ENCODE measurements at places on chromosomes 16 and 17.

DNA sequence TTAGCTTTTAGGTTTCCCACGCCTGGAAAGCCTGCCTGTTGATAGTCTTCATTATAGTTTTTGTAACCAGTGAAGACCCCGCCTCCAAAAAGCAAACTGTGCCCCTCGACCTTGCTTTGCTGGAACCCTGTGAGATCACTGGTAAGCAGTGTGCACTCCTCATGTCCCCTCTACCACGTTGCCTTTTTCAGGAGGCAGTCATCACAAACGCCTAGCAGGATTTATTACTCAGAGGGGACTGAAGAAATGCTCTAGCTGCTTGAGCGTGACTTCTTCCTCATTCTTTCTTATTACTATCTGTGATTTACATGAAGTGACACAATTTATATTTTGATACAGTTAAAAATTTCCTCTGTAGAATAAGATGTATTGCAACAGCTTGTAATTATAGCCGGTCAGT lies 6.5 kb upstream of the KRTAP3-1 start:
- DNase-seq: no peak

- DNase-seq: no peak
Measured at GRCh38 chr16:85107083-85107482, 5.2 kb downstream of the CIBAR2 start.

- DNase-seq: no peak
Measured at GRCh38 chr17:41420134-41420533, 4.3 kb downstream of the KRT37 start.

DNA sequence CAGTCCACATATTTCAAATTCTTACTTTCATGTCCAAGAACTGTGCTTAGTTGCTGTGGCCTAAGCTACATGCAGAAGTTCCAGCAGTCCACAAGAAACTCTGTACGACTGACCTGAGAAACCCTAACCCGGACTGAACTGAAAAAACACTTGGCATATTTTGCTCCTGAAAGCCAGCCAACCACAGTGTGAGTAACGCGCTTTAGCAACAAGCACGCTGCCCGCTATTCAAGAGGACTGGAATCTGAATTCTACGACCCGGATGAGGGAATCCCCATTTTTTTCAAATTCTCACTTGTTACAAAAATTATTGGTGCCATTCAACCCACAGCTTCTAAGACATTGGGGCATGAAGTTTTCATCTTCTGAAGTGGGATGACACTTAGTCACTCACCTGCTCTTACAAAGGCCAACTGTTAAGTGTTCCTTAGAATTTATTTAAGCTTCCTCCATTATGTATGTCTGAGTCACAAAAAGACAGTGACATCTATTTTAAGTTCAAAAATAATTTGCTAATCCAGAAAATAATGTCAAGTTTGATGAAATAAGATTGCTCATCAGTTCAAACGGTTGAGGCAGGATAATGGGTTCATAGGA lies 78.7 kb downstream of the CDYL2 start:
- no peak for DNase-seq

DNA sequence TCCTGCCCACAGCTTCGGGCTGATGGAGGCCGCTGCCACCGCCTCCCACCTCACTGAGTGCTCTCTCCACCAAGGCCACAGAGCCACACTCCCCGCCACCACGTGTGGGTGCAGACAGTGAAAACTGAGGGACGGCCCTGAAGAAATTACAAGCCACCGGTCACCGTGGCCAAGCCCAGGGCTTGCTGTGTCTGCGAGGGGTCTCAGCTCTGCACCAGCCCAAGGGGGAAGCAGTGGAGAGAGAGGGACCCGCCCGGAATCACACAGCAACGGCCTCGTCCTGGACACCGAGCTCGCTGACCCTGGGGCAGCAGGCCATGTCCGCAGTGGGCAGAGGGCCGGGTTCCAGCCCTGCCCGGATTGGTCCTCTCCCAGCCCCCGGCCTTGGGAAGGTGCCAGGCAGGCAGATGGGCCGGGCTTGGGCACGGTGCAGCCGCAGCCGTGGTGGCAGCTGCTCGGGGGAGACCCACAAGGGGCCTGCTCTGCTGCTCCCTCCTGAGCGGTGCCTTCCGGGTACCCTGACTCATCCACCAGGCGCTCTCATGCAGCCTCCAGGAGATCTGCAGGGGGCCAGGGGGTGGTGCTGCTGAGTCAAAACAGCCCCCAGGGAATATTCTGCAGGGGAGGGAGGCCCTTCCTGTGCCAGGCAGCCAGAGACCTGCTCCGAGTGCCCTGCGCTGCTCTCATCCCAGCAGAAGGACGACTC lies 52.0 kb downstream of the CBFA2T3 start:
- no peak for DNase-seq

- no peak for DNase-seq
Measured at GRCh38 chr17:14270508-14270907, 30.4 kb upstream of the HS3ST3B1 start.

DNA sequence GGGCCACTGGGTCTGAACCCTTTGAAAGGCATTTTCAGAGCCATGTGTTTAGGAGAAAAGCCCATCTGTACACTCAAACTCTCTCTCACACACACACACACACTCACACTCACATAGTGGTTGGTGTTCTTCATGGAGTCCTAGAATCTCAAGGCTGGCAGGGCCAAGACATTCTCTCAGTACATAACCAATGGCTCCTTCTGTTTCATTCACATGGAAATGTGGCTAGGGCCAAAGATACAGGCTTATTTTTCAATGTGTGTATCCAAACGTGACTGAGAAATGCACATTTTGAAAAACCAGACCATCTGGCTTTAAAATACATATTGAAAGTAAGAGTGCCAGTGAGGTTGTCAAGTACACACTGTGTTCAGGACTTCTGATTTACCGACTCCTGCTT lies 59.0 kb upstream of the SALL1 start:
- DNase-seq: no peak

DNA sequence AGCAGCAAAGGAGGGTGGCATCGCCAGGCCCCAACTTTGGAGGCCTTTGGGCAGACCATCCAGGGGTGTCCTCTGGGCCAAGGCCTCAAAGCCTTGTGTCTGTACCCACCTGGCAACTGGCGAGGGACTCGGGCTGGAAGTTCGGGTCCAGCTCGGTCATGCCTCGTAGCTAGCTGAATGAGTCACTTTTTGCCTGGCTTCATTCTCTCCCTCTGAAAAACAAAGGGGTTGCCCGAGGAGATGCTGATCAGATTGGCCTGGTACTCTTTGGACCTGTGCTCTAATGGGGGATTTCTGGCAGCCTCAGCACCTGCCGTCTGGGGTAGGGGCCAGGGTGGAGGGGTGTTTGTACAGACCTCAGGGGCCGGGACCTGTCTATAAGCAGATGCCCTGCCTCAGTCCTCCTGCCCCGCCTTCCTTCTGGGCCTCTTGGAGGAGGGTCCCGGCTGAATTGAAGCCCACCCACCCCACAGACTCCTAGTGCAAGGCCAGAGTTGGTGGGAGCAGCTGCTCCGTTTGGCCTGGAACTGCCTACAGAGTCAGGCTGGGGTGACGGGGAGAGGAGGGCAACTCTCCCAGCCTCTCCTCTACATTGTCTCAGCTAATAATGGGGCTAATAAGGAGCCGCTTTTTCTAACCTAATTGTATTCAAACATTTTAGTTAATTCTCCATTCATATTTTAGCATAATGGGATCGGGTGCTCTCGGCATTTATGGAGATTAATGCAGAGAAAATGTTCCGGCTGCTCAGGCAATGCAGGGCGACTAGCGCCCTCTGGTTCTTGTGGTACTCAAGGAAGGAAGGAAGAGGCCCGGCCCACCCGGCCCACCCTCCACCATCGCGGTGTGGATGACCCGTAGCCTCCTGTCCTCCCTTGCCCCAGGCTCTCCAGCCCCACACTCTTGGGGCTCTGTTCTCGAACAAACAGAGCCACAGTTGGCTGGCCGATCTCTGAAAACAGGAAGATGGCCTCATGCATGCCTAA lies 21.4 kb upstream of the ABCC3 start:
- DNase-seq: no peak

- DNase-seq: no peak
Measured at GRCh38 chr17:7439462-7440112, at the start of gene FGF11. Gene FGF11 (plus strand): TSS chr17:7439512. CDS start chr17:7439621, 109 bp downstream.

DNA sequence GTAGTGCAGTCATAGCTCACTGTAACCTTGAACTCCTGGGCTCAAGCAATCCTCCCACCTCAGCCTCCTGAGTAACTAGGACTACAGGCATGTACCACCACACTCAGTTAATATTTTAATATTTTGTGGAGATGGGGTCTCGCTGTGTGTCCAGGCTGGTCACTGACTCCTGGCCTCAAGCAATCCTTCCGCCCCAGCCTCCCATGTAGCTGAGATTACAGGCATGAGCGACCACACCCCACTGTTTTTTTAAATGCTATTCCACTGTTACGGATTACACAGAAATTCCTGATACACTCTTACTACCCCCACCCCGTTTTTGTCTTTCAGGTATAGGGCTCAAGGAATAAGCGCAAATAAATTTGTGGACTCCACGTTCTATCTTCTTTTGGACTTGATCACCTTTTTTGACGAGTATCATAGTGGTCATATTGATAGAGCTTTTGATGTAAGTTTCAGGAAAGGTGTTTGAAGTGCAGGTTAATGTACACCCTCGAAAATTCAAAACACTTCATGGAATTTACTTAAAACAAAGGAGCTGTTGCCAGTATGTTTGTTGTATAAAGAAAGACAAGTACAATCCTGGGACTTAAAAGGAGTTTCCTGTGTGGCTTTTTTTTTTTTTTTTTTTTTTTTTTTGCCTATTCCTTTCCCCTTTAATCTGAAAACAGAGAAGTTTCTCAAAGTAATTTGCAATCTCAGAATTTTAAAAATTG lies 26.2 kb upstream of the SLC12A3 start:
- no peak for DNase-seq

- peak; percentile 49 for DNase-seq
Measured at GRCh38 chr17:45149037-45149668, 878 bp downstream of the HEXIM1 start.

DNA sequence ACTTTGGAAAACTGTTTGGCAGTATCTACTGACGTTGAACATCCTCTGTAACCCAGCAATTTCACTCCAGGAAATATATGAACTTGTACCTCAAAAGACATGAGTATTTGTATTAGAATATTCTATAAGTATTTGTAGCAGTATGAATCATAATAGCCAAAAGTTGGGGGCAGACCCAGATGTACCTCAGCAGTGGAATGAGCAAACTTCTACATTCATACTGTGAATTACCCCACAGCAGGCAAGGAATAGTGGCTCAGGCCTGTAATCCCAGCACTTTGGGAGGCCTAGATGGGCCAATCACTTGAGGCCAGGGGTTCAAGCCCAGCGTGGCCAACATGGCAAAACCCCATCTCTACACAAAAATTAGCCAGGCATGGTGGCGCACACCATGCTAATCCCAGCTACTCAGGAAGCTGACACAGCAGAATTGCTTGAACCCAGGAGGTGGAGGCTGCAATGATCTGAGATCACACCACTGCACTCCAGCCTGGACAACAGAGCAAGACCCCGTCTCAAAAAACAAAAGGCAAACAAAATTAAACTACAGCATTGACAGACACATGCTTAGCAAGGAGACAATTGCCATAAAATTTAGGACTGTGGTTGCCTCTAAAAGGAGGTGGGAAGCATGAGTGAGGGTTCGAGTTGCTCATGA lies 11.2 kb upstream of the HELZ start:
- DNase-seq: no peak

- DNase-seq: no peak
Measured at GRCh38 chr16:1938316-1938715, 4.7 kb downstream of the MSRB1 start.

- no peak for DNase-seq
Measured at GRCh38 chr17:7707446-7707845, 2.4 kb downstream of the EFNB3 start.

GRCh38 chr17:58249270-58250133 lies 11.1 kb downstream of the LPO start:
- peak; percentile 62 for DNase-seq

- DNase-seq: no peak
Measured at GRCh38 chr16:25700547-25700946, 8.8 kb downstream of the HS3ST4 start.

DNA sequence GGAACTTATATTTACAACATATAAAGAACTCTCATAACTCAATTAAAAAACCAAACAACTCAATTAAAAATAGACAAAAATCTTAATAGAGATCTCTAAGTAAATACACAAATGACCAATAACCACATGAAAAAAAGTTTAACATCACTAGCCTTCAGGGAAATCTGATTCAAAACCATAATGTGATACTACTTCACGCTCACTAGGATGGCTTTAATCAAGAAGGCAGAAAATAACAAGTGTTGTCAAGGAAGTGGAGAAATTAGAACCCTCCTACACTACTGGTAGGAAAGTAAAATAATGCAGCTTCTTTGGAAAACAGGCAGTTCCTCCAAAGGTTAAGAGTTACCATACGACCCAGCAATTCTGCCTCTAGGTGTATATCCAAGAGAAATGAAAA lies 8.4 kb downstream of the PHF12 start:
- no peak for DNase-seq

GRCh38 chr16:89026121-89026612 lies 49.2 kb upstream of the CBFA2T3 start:
- DNase-seq: peak; percentile 19

GRCh38 chr16:49366669-49367068 lies 6.9 kb upstream of the C16orf78 start:
- no peak for DNase-seq

DNA sequence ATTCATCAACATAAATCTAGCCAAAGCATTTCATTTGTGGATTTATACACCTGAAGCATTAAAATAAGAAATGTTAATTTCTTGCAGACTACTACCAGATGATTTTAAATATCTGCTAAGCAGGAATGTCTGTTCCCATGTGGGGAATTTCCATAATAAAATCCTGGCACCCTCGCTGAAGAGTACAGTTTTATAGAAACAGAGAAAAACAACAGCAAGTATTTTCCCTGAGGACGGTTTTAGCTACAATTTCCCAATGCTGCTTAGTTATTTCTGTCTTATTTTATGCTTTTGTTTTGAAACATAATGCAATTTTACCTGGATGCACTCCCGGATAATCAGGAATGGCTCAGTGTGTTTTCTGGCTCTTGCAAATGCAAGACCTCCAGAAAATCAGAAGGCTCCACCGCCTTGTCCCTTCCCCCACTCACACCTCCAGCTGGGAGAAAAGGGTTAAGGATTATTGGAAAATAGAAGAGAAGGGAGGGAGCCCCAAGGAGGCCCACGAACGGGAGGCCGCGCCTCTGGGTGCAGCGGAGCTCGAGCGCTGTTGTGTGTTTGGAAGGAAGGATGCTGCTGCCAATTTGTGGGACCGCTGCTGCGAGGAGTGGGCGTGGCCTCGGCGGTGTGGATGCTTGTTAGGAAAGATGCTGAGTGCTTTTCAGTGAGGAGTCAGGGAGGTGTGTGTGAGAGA lies at the start of gene CNTNAP4:
CNTNAP4 (plus strand) TSS at position 657 of the 694 bp plus-strand sequence. CDS start 262 bp downstream, outside the sequence.
- no peak for DNase-seq

DNA sequence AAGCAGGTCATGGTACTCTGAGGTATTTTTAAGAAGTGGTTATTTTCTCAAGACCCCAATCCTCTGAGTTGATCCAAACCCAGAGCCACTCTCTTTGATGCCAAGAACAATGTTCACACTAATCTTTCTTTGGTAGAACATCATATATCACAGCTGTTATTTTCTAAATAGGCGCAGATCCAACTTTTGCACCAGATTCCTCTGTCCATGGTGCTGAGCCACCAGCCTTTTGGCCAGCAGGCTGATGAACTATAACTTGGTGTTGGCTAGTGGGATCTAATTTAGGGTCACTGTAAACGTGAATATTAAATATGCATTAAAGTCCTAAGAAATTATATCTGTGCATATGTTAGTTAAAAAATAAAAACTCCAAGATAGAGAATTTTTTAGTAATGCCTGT lies 7.0 kb upstream of the ZKSCAN2 start:
- no peak for DNase-seq
